ENCODE measurements at places on chromosomes 1 and 21.

DNA sequence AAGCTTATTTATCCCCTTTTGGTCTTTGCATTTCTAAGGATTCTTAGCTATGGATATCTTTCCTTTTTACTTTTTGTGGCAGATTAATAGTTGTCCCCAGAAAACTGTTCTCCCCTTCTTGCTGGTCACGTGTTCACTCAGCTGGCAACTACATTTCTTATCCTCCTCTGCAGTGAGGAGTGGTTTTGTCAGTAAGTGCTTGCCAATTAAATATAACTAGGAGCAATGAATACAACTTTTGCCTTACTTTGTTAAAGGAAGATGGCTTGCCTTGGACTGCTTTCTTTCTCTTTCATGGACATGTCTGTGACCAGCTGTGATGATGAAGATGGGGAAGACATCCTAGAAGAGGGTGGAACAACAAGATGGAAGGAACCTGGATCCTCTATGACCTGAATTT lies 15.6 kb upstream of the ALG14 start:
- no peak for DNase-seq

- no peak for DNase-seq
Measured at GRCh38 chr1:187443939-187444338, 615.2 kb downstream of the PLA2G4A start.

- no peak for DNase-seq
Measured at GRCh38 chr1:50424045-50424883, 1.0 kb upstream of the DMRTA2 start.

GRCh38 chr21:19864476-19864875 lies 1133.7 kb upstream of the NCAM2 start:
- no peak for DNase-seq

DNA sequence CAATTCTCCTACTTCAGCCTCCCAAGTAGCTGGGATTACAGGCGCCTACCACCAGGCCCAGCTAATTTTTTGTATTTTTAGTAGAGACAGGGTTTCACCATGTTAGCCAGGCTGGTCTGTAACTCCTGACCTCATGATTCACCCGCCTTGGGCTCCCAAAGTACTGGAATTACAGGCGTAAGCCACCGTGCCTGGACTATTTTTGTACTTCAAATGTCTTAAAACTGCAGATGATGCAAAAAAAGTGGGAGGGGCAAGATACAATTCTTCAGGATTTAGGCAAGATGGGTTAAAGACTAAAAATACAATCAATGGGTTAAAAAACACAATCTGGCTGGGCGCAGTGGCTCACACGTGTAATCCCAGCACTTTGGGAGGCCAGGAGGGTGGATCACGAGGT lies 4.7 kb downstream of the SCAF4 start:
- DNase-seq = no peak

Measured in right cardiac atrium (tissue), 5 donors.